Activated CD4-positive, alpha-beta T cell treated with anti-CD3 and anti-CD28 coated beads, Interleukin-2, amount 10 ng/mL, durations not matched to agents 24 days and 14 days (primary cell): ENCODE measurements at places on chromosomes 1 and 21.
A peak's percentile ranks its signal among the peaks of the same experiment; 100 is the strongest.

- no peak overlapping the region for H3K4me3 ChIP-seq
- H3K27me3 ChIP-seq: no peaks in the 10 kb centered on the region
- H3K36me3 ChIP-seq: no peaks in the 10 kb centered on the region
- H3K4me1 ChIP-seq: no peaks in the 10 kb centered on the region
- no peak overlapping the region for H3K27ac ChIP-seq
Observed at GRCh38 chr1:60227601-60228000, 154.0 kb upstream of the C1orf87 start.

GRCh38 chr1:80656641-80657040 lies 1144.1 kb upstream of the ADGRL2 start:
- no peaks in the 10 kb centered on the region for H3K27me3 ChIP-seq
- no peak overlapping the region for H3K27ac ChIP-seq
- no peaks in the 10 kb centered on the region for H3K4me1 ChIP-seq
- no peak for DNase-seq
- no peaks in the 10 kb centered on the region for H3K36me3 ChIP-seq
- H3K4me3 ChIP-seq: no peak overlapping the region

DNA sequence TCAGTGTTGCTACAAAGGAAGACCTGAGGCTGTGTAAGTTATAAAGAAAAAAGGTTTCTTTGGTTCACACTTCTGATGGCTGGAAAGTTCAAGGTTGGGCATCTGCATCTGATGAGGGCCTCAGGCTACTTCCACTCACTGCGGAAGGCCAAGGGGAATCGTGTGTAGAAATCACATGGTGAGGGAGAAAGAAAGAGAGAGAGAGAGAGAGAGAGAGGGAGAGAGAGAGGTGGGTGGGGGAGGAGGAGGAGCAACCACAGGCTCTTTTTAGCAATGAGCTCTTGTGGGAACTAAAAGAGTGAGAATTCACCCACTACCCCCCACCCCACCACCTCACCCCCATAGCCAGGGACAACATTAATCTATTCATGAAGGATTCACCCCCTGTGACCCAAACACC lies 59.9 kb downstream of the CLSTN1 start:
- H3K4me3 ChIP-seq: no peak overlapping the region
- peaks cover 11% of the 10 kb centered on the region for H3K36me3 ChIP-seq
- H3K4me1 ChIP-seq: peaks cover 9% of the 10 kb centered on the region
- peak overlapping the region; percentile 56 for H3K27ac ChIP-seq

DNA sequence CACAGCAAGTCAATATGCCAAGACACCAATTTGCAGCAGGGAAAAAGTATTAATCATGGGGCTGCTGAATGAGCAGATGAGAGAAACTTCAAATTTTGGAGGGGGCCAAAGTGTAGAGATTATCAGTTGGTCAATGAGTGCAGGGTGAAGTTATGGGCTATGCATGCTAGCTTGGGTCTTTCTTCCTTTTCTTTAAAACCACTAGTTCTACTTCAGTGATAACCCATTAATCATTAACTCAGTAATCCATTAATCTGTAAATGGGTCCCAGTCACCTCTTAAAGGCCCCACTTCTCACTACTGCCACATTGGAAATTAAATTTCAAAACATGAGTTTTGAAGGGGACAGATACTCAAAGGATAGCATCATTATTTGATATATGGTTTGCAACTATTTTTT lies 688.6 kb upstream of the ADGRL4 start:
- no peak overlapping the region for H3K4me3 ChIP-seq
- no peaks in the 10 kb centered on the region for H3K4me1 ChIP-seq
- H3K36me3 ChIP-seq: no peaks in the 10 kb centered on the region
- no peak overlapping the region for H3K27ac ChIP-seq

- H3K4me1 ChIP-seq: no peaks in the 10 kb centered on the region
- no peaks in the 10 kb centered on the region for H3K27me3 ChIP-seq
- H3K36me3 ChIP-seq: no peaks in the 10 kb centered on the region
Observed at GRCh38 chr1:248152056-248152827, 7.3 kb downstream of the OR2M5 start.

DNA sequence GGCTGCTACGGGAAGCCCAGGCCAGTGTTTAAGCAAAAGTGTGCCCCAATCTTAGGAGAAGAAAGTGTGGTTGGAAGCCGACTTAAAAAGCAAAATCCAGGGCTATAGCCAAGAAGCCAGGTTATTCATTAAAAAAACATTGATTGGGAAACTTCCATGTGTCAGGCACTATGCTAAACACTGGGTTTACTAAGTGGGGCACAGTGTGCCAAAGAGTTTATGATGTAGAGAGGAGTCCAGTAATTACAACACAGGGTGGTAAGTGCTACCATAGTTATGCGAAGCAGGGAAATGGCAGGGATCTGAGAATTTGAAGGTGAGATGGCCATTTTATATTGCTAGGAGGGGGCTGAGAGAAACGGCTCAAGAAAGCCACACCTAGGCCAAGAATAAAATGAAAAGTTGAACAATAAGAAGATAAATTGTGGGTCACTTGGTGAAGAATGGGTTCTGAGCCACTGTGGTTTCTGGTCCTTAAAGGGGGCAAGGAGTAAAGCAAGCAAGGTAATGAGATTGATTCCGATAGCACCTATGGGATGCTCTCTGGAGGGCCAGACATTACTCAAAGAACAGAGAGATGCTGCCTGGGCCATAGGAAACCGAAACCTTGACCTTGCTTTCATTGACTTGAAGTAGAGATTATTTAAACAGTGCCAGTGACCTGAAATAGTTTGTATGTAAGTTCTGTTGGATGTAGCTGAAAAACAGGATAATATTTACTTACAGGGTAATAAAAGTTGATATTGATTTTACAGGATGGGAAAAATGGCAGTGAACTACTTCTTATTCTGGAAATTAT lies 177.8 kb downstream of the GIPC2 start:
- H3K27ac ChIP-seq: no peak overlapping the region
- H3K4me3 ChIP-seq: no peak overlapping the region
- H3K36me3 ChIP-seq: no peaks in the 10 kb centered on the region
- DNase-seq: no peak

- no peaks in the 10 kb centered on the region for H3K36me3 ChIP-seq
- H3K4me1 ChIP-seq: no peaks in the 10 kb centered on the region
- H3K27ac ChIP-seq: no peak overlapping the region
- no peak overlapping the region for H3K4me3 ChIP-seq
- H3K27me3 ChIP-seq: peaks cover 44% of the 10 kb centered on the region
- DNase-seq: peak; percentile 80
Observed at GRCh38 chr1:186605762-186606350, 74.4 kb downstream of the PTGS2 start.

- H3K4me3 ChIP-seq: peak within 1 kb of the TSS; percentile 67
- peak within 1 kb of the TSS; percentile 82 for H3K27ac ChIP-seq
- peaks cover 41% of the 10 kb centered on the region for H3K4me1 ChIP-seq
- DNase-seq: peak; percentile 85
- H3K27me3 ChIP-seq: no peaks in the 10 kb centered on the region
Observed at GRCh38 chr1:154970631-154971340, at the start of gene SHC1. TSS of gene SHC1 (minus strand) at chr1:154970747. CDS start at chr1:154970526, 221 bp downstream.

DNA sequence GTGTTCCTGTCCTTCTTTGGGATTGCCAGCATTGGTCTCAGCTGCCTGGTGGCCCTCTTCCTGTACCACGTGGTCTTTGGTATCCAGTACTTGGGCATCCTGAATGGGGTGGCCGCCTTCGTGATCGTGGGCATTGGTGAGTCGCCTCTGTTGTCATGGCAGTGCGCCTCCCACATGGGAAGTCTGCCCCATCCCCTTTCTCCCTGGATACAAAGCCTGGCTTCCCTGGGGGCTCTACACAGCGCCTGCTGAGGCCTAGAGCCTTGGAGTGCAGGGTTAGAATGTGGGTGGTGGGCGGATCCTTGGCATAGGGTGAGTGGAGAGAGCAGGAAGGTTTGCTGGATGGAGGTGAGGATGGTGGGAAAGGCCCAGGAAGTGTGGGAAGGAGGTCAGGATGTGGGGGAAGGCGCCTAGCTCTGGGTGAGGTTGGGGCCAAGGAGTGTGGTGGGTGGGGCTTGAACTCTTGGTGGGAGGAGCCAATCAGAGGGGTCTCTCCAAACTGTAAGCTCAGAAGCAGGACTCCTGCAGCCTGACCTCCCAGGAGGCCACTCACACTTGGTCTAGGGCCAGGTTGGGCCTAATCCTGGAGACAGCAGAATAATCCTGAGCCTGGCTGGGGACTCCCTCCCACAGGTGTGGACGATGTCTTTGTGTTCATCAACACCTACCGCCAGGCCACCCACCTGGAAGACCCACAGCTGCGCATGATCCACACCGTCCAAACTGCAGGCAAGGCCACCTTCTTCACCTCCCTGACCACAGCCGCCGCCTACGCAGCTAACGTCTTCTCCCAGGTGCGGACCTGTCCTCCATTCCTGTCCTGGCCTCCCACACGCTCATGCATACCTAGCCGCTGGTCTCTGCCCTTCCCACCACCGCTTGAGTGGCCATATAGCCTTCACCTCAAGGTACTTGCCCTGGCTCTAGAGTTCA lies 36.7 kb downstream of the DISP3 start:
- no peaks in the 10 kb centered on the region for H3K36me3 ChIP-seq
- H3K27me3 ChIP-seq: no peaks in the 10 kb centered on the region
- H3K4me3 ChIP-seq: no peak overlapping the region
- no peak overlapping the region for H3K27ac ChIP-seq

- no peaks in the 10 kb centered on the region for H3K4me1 ChIP-seq
- no peak for DNase-seq
- no peak overlapping the region for H3K27ac ChIP-seq
- no peak overlapping the region for H3K4me3 ChIP-seq
- peaks cover 2% of the 10 kb centered on the region for H3K27me3 ChIP-seq
Observed at GRCh38 chr21:26377111-26377694, 195.9 kb downstream of the CYYR1 start.

- H3K27me3 ChIP-seq: peaks cover 13% of the 10 kb centered on the region
- no peak for DNase-seq
- H3K36me3 ChIP-seq: peaks cover 3% of the 10 kb centered on the region
- H3K27ac ChIP-seq: no peak overlapping the region
Observed at GRCh38 chr1:32971576-32971975, 7.0 kb upstream of the RNF19B start.

DNA sequence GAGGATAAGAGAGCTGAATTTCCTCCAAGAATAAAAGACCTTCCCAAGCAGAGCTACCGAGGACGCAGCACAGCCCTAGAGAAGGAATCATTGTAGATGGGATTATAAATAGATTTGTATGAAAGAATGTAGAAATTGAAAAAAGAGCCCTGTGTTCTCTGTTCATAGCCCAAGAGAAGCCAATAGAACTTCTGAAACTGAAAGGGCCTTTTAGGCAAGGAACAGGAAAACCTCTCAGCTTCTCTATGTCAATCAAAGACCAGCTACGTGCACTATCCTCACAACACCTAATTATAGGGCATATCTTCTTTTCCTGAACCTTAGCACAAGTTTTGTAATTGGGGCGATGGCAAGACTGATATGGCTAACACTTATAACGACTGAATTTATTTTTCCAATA lies 192.4 kb upstream of the RNPC3 start:
- H3K4me1 ChIP-seq: no peaks in the 10 kb centered on the region
- H3K27me3 ChIP-seq: no peaks in the 10 kb centered on the region
- no peak overlapping the region for H3K27ac ChIP-seq
- no peaks in the 10 kb centered on the region for H3K36me3 ChIP-seq
- H3K4me3 ChIP-seq: no peak overlapping the region

- H3K4me1 ChIP-seq: no peaks in the 10 kb centered on the region
- H3K4me3 ChIP-seq: no peak overlapping the region
- no peaks in the 10 kb centered on the region for H3K36me3 ChIP-seq
- no peak for DNase-seq
Observed at GRCh38 chr1:38508232-38508631, 351.3 kb downstream of the RRAGC start.

DNA sequence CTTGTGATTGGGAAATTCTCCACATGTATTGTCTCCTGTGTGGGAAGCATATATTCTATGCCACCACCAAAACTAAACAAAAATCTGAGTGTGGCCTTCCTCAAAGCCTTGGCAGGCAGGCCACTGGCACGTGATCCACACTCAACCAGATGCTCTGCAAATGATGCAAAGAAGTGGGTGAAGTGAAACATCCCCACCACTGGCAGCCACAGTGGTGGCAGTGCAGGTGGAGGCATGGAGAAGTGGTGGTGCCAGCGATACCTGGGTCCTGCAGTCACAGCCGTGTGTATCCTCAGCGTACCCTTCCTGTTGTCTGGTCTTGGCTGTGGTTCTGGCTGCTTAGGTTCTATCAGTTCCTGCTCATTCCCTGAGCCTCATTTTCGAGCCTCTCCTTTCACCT lies 65.2 kb downstream of the PLPPR5 start:
- no peak for DNase-seq
- no peak overlapping the region for H3K4me3 ChIP-seq
- H3K27ac ChIP-seq: no peak overlapping the region
- H3K36me3 ChIP-seq: no peaks in the 10 kb centered on the region
- H3K27me3 ChIP-seq: no peaks in the 10 kb centered on the region

DNA sequence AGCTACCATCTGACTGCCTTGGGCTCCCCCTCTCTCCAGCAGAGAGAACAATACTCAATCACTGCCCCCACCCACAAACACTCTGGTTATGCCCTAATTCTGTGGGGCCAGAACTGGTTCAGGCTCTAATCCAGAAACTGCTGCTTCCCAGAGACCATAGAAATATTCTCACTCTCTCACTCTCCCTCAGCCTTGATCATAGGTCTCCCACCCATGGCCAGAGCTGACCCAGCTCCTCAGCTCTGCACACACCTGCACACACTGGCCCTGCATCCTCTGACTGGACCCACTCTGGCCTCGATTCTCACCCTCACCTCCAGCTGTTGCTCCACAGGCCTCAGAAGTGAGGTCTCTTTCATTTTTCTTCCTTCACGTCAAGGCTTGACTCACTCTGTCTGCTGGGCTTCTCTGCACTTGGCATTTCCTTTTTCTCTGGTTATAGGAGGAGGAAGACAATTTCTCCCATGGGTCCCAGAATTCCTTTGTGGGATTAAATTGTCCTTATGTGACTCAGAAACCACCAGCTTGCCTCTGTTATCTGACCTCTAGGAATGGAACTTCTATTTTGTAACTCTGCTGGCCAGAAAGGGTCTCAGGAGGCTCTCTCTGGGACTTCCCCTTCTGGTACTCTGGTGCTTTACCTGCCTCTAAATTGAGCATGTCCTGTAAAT lies 15.6 kb upstream of the ZMYM6 start:
- DNase-seq: no peak
- H3K27ac ChIP-seq: no peak overlapping the region
- H3K4me3 ChIP-seq: no peak overlapping the region
- H3K36me3 ChIP-seq: no peaks in the 10 kb centered on the region
- H3K4me1 ChIP-seq: no peaks in the 10 kb centered on the region

DNA sequence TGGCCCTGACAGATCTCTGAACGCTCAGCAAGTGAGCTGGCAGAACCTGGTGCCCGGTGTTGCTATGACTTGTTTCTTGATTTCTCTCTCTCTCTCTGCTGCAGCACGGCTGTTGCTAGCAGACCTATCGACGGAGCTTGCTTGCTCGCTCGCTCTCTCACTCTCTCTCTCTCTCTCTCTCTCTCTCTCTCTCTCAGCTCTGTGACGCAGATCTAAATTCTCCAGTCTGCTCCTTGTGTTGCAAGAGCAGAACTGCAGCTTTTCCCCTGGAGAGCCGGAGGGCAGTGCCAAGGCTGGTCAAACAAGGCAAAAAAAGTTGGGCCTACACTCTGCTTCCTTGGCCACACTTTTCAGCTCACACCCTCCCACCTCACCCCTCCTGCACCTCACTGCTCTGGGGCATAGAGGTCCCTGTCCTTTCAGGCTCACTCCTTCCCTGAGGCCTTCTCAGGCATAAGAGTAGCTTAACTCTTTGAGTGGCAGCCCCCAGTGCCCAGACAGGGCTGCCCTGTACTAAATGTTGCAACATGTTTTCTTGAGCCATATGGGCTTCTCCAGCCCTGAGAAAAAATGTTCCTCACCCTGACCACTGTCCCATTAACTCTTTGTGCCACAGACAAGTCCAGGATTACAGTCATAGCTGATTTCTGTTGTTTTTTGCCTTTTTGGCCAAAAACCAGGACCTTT lies 72.2 kb downstream of the CD46 start:
- DNase-seq: peak; percentile 91
- H3K36me3 ChIP-seq: peaks cover 16% of the 10 kb centered on the region
- H3K27ac ChIP-seq: peak overlapping the region; percentile 92
- peaks cover 2% of the 10 kb centered on the region for H3K27me3 ChIP-seq
